ENCODE measurements at places on chromosomes 11 and 22.

DNA sequence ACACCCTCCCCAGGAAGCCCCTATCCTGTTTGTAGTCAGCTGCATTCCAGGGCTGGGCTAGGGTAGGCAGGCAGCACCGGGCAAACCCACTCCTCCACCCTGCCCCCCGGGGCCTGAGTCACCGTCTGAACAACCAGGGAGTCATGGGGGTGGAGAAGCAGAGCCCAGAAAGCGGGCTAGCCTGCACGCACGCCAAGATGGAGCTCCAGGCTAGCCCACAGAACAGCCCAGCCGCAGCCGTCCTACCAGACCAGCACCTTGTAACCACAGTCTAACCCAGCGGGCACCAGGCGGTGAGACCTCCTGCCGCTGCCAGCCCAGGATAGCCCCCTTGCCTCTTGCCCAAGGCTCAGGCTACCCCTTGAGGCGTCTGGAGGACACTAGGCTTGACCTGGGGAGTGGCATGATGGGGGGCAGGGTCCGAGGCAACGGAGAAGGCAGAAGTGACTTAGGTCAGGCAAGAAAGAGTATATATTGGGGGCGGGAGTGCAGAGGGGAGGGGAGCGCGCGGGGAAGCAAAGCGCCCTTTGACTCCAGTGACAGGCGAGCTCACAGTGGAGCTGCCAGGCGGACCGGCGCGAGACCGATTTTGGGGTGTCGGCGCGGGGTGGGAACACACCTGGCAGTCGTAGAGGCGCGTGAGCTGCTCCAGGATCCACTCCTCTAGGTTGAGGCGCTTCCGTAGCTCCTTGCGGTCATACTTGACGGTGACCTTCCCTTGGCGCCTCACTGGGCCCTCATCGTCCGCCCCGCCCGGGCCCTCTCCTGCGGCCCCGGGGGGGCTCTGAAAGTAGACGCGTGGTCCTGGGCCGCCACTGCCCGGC is 734 bp downstream of the PPP1R14B start:
- DNase-seq, result peak; percentile 53

GRCh38 chr11:60942219-60942618 is 9.8 kb downstream of the SLC15A3 start:
- no peak for DNase-seq

DNA sequence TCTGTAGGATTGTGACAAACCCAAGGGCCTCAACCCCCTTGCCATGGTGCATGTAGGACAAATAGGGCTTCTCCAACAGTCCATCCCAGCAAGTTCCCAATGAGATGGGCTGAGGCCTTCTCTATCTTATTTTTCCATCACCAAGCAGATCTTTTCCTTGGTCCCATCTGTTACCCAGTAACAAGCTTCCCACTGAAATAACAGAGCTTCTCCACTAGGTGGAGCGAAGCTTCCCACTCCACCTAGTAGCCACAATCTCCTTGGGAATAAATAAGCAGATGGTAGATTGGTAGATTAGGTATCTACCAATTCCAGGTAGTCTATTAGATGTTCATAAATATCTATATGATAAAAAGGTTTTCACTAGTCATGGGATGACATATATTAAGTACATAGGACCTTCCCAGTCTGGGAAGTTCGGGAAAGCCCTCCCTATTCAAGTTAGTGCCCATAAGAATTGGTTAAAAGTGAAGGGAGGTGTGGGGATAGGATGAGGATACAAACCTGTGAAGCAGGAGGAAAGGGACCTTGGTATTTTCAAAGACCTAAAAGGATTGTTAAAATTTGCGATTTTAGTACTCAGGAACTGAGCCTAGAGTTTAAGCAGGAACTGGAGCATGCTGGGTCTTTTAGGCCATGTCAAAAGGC is 5.9 kb upstream of the OR52L1 start:
- no peak for DNase-seq

DNA sequence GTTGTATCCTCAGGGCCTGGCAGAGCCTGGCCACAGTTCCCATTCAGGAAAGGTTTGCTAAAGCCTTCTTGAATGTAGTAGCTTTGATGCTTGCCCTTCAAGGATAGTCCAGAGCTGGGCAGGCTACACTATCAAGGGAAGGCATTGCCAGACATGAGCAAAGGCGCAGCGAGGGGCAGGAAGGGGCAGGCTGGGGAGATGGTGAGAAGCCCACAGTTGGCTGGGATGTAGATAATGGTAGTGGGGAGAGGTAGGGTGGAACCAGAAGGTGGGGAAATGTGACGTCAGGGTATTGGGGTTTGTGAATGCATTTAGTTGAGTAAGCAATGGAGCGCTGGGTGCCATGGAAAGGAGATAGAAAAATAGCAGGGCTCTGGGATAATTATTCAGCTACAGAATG is 28.6 kb downstream of the LRRC32 start:
- DNase-seq, result no peak

DNA sequence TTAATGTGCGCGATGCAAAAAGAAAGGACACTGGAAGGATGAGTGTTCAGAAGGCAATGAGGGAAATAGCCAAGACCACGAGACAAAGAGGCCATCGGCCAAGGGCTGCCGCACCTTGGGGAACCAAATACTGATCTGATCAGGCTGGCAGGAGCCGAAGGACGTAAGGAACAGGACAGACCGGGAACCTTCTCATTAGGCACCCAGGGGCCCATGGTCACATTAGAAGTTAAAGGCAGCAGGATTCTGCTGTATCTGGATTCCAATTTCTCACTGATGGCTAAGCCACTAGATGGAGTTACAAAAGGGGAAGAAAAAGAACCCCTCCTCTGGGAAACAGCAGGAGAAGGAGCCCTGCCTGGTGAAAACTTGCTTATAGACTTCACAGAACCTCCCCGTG is 28.8 kb upstream of the CPT1A start:
- DNase-seq, result no peak

DNA sequence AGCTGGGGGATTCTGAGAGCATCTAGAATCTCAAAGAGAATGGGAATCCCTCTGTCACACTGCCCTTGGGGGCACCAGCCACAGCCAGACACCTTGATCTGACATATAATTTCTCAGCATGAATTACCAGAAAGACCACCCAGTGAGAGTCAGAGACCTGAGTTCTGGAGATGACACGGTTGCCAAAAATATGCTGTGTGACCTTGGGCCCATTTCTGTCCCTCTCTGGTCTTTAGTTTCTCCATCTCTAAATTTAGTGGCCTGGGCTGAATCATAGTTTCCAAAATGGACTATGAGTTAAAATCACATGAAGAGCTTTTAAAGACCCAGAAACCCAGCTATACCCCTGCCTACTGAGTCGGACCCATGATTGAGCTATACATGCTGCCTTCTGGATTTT is 15.9 kb downstream of the SEZ6L start:
- DNase-seq, result no peak

- DNase-seq, result no peak
These were observed 16.6 kb downstream of the RTN4RL2 start for GRCh38 chr11:57476757-57477506.

DNA sequence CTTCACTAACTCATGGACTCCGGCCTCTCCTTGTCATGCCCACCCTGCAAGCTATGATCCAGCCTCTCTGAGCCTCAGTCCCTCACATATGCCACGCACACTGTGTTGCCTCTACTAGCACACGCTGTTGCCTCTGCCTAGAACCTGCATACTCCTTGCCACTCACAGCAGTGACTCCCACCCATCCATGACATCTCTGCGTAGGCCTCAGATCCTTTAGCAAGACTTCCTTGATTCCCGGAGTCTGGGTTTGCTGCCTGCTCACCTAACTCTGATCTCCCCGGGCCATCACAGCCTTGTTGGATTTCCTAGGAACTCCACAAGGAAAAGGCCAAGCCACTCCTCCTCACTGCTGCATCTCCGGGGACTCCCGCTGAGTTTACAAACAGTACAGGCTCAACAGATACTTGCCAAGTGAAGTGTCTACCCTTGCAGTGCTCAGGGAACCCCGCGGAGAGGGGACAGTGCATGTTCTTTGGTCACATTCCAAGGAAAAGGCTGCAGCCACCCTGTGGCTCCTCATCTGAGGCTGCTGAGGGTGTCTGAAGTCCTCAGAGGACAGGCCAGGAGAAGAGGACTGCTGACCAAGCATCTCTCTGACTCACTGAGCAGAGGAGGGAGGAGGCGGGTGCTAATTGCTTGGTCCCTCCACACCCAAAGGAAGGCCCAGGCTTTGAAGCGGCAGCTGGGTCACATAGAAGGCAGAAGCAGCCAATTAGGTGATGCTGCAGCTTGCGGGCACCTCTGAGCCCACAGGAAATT is 42.4 kb upstream of the NAV2 start:
- no peak for DNase-seq

- no peak for DNase-seq
These were observed 19.6 kb downstream of the SUN2 start for GRCh38 chr22:38736257-38736570.

DNA sequence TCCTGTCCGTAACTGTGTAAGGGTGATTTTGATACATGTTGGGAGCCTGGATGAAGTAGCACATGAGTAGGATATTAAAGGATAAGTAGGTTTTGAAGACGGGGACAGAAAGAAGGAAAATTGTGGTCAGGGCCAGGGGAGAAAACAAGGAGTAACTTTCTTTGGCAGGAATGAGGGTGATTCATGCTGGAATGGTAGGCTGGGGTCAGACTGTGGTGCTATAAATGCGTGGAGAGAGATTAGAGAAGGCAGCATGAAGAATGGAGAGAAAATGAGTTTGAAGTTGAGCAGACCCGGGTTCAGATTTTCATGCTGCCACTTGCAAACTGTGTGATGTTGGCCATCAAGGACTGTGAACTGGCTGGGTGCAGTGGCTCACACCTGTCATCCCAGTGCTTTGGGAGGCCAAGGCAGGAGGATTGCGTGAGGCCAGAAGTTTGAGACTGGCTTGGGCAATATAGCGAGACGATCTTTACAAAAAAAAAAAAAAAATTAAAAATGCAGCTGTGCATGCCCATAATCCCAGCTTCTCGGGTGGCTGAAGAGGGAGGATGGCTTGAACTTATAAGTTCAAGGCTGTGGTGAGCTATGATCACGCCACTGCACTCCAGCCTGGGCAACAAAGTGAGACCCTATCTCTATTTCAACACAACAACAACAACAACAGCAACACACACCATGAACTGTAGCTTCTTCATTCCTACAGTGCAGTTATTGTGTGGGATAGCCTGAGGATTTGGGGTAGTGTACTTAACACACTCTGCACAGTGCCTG is 22.3 kb downstream of the ZBTB16 start:
- no peak for DNase-seq

GRCh38 chr11:66878474-66878873 is 21.6 kb downstream of the LRFN4 start:
- DNase-seq, result no peak

GRCh38 chr22:29219881-29220670 is 14.4 kb downstream of the EMID1 start:
- DNase-seq, result no peak

DNA sequence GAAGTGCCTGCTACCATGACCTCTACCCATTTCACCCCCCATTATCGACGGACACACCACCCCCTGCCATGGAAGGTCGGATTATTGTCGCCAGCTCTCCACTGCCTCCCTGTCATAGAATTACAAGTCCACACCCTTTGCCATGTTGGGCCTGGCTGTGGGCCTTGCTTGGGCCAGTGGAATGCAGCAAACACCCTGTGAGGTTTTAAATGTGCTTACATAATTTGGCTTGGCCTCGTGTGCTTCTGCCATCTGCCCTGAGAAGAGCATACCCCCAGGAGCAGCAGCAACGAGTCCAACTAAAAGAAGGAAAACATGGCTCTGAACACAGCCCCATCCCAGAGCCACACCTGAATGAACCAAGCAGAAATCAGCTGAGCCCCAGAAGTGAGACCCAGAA is 94.1 kb upstream of the PRDM11 start:
- DNase-seq, result no peak

Data from activated T-cell treated with anti-CD3 and anti-CD28 coated beads for 1 hour (primary cell).